ENCODE measurements at places on chromosomes 2 and 18.

GRCh38 chr2:1864981-1865421 lies 120.7 kb upstream of the PXDN start:
- DNase-seq: no peak

GRCh38 chr18:50360611-50361010 lies 14.2 kb upstream of the SKA1 start:
- DNase-seq: no peak

DNA sequence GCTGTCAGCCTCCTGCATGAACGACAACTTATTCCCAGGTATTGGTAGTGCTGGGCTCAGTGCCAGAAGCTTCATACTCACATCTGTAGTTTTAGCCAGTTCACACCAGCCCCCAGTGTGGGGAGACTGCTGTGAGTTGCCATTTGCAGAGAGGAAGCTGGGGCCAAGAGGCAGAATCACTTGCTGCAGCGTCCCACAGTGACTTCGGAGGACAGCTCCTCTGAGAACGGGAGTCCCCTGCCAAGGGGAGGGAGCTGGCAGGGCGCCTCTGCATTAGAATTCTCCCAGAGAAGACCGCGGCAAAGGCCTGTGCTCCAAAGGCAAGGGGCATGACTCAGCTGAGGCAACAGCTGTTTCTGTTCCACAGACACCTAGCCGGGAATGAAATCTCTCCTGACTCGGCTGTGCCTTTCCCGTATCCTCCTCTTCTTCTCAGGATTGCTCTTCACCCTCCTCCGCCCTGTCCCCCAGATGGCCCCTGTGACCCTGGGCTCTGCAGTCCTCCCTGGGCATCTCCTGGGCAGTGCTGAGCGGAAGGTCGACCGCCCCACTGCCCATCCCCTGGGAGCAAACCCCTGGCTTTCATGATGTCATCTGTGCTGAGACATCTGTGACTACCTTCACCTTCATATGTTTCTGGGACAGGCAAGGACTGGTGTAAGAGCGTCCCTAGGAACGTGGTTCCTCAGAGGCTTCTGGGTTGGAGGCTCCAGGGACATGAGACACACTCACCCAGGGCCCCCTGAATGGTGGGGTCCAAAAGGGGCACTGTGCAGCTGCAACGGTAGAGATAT lies 18.0 kb downstream of the MAL start:
- DNase-seq: no peak

DNA sequence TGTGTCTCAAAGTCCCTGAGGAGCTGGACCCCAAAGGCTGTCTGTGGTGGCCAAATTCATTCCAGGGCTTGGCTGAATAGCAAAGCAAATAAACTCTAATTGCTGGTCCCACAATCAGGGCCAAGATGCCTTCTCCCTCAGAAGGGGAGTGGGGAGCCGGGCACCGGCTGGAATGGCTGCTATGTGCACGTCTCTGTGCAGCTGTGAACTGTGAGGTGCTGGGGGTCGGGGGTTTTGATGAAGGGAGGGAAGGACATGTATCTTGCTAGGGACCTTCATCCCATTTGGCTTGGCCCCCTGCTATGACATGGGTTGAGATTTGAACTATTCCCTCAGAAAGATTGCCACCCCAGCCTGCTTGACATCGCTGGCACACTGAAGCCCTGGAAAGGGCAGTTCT lies 60.4 kb downstream of the CIB4 start:
- DNase-seq: peak; percentile 13

GRCh38 chr2:154370873-154371272 lies 327.6 kb upstream of the KCNJ3 start:
- no peak for DNase-seq

DNA sequence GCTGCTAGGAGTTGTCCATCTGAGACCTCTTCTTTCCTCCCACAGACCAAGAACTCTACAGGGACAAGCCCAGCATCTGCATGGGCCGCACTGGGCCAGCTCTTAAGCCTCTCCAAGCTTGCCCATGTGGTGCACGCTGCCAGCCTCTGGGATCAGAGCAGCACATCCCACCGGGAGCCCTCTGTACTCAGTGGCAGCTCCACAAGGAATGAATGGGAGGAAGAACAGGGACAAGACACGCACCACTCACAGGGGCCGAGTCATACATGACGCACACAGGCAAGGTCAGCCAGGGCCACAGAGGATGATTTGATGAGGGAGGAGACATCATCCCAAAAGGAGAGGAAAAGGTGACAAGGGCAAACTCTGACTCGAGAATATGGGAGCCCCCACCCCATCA lies 268.3 kb downstream of the KLHL29 start:
- DNase-seq: no peak

DNA sequence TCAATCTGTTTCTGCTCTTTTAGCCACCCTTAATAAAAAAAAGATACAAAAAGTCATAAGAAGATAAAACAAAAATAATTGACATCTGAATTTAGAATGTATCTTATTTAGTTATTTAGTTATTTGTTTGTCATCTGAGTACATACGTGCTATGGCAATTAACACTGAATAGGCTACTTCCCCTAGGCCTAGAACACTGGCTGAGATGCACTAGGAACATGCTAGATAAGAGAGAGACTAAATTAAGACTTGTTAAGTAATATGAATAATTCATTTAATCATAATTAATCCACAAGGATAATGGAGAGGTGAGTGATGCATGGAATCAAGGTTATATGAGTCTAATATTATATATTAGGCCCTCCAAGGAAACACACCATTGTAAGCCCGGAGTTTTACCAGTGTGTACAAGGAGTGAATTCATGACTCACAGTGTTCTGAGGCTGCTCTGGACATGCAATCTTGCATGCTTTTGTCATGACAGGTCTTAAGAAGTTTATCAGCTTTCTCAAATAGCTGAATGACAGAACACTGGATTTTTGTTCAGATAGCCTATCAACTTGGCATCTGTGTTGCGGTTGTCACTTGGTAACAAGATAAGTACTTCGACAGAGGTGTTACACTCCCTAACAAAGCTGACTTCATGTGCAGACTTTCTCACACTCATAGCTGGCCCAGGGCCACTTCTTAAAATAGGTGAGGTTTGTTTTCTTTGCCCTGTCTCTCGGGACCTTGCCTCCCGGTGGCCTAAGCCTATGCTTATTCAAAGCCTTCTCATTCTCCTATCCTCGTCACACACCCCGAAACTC lies 5.0 kb upstream of the SERPINB2 start:
- DNase-seq: no peak

GRCh38 chr18:37578886-37579513 lies 13.4 kb upstream of the CELF4 start:
- DNase-seq: no peak

- no peak for DNase-seq
Measured at GRCh38 chr2:44707945-44708660, 233.4 kb upstream of the SIX3 start.

DNA sequence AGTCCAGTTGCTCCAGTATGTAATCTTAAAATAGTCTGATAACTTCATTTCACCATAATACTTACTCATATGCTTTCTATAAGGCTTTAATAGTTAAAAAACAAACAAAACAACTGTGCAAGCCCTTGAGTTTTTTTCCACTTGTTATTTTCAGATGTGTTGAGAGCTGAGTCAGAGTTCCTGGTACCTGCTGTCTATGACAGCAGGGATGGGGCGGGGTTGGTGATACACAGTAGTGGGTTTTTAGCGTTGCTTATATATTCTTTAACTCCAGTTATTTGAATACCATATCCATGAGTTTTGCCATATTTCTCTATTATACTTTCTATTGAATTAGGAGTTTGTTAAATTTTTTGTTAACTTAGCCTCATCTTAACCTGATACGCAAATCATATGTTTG lies 5.0 kb downstream of the NAPG start:
- DNase-seq: peak; percentile 41

GRCh38 chr2:217859926-217860325 lies 142.9 kb downstream of the TNS1 start:
- no peak for DNase-seq

DNA sequence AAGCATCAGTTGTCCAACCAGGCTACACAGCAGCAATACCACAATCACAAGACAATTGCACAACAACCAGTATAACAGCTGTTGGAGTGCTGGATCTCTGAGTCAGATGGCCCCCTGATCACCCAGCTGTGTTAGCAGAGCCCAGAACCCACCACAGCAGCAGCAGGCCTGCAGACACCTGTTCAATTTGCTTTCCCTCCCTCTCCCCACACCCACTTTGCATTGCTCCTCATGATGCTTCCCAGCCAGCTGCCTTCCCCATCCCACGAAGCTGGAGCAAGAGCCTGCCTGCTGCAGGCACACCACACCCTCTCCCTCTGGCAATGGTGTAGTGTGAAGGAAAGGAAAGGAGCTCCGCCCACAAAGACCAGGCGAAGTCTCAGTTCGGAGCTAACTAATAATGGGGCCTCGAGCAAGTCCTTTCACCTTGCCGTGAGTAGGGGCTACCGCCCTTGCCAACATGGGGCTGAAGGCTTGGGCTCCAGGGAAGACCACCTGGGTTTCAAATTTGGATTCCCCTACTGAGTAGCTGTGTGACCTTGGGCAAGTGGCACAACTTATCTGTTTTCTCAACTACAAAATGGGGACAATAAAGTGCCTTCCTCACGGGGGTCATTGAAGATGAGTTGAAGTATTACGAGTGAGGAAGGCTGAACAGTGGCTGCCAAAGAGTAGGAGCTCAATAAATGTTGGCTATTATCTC lies 19.4 kb upstream of the ZBTB7C start:
- DNase-seq: no peak

- no peak for DNase-seq
Measured at GRCh38 chr2:150939087-150939486, 322.6 kb downstream of the RBM43 start.

- no peak for DNase-seq
Measured at GRCh38 chr18:78945628-78946027, 34.0 kb upstream of the SALL3 start.

DNA sequence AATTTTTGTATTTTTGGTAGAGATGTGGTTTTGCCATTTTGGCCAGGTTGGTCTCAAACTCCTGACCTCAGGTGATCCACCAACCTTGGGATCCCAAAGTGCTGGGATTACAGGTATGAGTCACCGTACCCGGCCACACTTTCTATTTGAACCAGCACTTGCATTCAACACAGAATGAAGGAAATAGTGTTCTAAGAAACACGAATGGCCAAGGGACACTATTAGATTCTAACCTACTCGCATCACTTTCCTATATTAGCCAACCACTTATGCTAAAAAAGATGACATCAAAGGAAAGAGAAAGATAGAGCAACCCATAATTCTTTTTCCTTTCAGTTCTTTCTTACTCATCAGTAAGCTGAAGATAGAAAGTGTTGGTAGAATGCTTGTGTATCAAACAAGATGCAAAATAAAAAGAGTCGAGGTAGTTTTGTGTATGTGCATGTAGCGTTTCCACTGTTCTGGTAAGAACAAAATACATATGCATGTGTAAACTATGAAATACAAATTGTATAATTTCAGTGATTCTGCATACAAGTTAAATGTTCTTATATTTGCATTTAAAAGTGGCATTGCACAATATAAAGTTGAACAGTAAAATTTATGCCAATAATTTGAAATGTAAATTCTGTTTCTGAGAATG lies 247.6 kb downstream of the CDCA7 start:
- DNase-seq: no peak

- no peak for DNase-seq
Measured at GRCh38 chr2:143717536-143718168, 588.4 kb downstream of the ARHGAP15 start.

DNA sequence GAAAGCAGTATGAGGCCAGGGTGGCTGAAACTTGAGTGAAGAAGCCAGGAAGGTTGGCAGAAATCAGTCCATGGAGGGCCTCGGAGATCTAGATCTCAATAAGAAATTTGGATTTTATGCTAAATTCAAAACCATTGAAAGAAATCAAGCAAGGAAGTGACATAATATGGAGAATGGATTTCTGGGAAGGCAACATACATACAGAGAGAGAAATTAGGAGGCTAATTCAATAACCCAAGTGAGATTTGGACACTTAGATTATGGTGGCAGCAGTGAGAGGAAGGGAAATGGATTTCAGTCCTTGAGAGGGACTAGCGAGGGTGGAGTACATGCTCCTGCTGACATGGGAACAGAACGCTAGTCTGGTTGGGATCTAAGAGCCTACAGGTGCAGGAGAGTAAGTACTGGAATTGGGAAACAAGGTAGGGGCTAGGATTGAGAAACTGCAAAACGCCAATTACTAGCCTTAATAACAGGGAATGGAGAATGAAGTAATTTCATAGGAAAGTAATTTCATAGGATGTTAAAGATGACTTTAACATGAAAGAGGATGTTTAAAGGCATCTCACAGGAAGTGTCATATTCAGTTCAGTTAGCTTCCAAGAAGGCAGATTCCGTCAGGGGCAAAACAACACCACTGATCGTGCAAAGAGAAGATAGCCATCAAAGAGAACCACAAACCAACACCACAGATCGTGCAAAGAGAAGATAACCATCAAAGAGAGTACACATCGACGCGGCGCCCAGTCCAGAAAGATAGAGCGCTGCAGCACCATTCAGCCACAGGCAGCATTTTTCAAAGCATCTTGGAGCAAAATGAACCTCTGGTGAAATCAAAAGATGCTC lies 27.2 kb downstream of the CDKL4 start:
- peak; percentile 67 for DNase-seq

DNA sequence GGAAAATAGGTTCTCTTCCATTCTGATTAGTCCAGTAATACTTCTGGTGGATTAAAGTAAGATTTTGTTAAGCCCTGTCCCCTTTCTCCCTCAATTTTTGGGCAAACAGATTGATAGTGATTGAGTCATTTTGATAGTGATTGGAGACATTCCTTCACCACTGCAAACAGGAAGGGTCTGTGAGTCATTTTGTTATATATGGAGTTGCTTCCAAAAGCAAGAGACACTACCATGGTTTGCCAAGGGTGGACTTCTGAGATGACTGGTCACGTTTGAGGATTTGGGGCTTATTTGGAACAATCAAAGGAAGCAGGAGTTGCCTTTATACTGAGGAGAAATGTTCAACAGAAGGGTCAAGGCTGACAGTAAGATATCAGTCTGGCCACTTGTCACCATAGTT lies 249.9 kb downstream of the PARD3B start:
- no peak for DNase-seq
